ENCODE measurements at places on chromosomes 16 and 17.

DNA sequence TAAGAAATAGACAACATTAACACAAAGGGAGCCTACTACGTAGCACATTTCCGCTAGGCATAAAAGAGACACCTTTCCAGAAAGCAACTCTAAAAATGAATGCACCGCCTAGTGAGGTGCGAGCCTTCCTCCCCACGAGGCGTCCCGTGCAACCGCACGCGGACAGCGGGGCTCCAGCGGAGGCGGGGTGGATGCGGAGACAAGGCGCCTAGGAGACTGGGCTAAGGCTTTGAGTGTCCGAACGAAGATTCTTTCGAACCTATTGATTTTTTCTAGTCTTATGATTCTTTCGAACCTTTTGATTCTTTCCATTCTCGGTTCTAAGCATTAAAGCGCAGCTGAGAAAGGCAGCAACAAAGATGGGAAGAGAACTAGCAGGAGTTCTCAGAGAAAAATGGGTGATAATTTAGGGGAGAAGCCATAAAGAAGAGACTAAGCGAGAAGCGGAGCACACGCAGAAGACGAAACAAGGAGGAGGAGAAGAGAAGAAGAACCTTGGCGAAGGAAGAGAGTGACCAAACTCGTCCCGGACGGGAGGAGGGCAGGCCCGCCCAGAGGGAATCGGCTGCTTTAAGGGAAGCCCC is 394 bp upstream of the CPD start:
- no peak for DNase-seq

DNA sequence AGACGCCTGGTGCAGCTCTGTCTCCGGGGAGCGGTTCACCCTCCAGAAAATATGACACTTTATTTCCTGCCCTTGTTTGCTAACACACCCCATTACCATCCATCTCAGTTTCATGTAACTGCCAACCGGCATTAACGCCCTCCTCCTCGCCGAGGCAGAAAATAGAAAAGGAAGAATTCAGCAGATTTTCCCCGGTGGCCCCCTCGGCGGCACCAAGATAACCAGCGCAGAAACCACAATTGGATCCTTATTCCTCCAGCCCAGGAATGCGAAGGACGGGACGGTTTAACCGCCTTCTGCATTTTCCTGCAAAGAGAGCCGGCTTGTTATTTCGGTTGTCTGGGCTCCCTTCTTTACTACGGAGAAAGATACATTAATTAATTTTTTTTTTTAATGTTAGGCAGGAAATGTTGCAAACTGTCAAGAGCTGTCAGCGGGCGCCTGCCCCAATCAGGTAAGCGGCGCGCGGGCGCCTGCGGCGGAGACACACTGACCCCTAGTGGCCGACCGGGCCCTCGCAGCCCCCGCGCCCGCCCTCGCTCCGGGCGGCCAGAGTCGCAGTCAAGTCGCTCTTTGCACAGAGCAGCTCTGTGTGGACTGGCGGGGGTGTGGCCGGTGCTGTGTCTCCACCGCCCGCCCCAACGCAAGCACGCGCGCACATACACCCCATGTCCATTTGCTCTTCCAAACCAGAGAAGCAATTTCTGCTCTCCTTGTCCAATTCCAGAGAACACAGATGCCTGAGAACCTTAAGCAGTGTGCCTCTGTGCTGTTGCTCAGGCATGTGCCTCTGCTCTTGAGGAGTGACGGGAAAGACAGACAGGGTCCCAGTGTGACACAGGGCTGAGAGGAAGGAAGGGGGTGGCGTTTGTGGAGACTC is 53.6 kb downstream of the C17orf67 start:
- peak; percentile 69 for DNase-seq

DNA sequence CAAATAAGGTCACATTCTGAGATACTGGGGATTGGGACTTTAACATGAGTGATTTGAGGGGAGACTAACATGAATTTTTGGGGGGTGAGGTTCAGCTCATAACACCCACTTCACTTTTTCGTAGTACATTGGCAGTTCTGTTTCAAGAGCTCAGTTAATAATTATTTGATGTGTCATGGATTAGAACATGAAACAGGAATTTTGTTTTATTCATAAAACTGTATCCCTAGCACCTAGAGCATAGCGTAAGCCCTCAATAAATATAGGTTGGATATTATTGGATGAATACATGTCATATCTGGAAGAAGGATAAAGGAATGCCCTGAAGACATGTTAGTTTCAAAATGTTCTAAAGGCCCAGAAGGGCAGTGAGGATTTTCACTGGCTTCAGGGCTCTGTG is 119.8 kb downstream of the PRKCA start:
- DNase-seq: no peak

DNA sequence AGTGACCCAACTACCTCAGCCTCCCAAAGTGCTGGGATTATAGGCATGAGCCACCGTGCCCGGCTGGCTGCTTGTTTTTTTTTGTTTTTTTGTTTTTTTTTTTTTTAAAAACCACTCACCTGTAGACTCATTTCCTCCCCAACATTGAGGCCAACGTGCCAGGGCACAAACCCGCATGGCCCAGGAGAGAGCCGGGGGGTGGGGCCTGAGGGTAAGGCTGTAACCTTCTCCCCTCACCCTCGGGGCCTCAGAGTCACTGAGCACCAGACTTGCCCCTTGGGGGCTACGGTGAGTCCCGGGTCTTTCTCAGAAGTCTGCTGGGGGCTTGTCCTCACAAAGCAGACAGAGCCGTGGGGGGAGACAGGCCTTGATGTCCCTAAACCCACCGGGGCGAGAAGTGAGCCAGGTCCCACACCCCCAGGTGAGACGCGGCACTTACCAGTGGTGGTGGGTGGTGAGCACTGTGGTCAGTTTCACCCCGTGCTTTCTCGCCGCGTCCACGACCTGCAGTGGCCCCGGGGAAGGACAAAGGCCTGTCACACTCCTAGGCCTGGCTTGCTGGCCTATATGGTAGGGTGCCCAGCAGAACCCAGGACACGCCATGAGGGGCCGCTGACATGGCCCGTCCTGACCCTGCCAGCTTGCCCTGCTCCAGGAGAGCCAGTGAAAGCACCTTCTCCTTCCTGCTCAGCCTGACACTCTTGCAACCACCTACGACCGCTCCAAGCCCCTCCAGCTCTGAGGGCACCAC is 4.6 kb downstream of the HAGH start:
- no peak for DNase-seq

DNA sequence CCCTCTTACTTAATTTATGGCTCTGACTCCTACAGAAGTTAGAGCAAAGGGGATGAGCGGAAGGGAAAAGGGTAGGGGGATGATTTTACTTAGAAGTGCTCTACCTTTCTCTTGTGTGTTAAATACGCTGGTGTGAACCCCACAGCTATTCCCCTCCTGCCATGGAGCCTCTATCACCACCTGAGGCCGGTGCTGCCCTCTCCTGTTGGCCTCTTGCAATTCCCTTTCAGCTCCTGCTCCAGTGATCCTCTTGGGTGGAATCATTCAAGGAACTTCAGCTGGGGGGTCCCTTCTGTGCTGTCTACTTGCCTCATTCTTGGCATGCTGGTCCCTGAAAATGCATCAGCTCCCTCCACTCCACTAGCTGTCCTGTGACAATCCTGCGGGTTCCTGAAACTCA is 41.8 kb upstream of the CDH8 start:
- no peak for DNase-seq

DNA sequence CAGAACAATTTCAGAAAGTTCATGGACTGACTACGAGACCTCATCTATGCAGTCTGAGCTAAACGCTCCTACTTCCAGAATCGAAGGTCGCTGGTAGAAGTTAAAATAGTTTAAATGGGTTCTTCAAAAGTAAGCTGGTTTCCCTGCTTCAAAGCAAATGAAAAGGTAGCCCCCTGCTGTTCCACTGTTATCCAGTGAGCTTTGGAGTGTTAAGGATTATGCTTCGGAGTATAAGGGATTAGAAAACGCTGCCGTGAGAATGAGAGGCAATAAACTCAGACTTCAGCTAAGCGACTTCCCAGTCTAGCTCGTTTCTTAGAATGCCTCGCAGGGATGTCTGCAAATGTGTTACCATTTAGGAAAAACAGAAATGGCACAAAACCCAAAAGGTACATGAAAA is 12.4 kb downstream of the MLYCD start:
- no peak for DNase-seq

- no peak for DNase-seq
Observed at GRCh38 chr16:84085773-84086172, 31.0 kb downstream of the MBTPS1 start.

Measured in NCI-H2227 treated with DMSO at 0.1 percent for 48 hours (cell line).